ENCODE measurements at places on chromosomes 16 and 17.

DNA sequence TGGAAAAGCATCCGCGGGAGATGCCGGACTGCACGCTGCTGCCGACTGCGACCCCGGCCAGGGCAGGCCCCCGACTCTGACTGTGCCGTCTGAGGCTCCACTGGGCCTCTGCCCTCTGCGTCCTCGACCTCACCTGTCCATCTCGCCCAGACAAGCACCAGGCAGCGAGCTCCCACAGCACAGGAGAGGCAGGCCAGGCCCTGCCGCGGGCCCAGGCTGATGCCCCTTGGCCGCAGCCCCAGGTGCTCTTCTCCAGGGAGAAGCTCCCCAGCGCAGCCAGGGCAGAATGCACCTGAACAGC is 98.1 kb upstream of the DNAH17 start:
- DNase-seq = no peak

DNA sequence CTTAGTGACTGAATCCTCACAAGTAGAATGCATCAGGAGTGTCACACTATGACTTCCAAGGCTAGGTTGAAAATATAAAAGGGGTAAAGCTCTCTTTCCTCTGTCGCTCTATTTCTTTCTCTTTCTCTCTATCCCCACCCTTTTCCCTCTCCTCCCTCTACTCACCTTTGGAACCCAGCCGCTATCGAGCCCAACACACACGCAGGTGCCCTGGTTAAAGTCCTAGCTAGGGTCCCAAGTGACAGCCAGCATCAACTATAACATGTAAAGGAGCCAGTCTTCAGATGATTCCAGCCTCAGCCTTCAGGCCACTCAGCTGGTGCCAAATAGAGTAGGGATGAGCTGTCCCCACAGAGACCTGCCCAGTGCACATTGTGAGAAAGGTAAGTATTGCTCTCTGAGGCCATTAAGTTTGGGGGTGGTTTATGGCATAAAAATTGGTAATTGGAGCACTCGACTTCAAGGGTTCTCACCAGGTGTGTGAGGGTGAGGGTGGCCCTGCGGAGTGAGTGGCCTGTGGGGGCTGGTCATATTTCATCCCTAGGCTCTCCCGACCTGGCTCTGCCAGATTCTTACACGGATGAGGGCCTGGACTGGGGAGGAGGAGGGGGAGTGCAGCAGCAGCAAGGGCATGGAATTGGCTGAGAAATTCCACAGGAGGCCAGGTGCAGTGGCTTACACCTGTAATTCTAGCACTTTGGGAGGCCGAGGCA is 14.9 kb upstream of the C16orf54 start:
- DNase-seq = no peak

GRCh38 chr16:85709766-85710585 is 21.2 kb upstream of the GINS2 start:
- no peak for DNase-seq

DNA sequence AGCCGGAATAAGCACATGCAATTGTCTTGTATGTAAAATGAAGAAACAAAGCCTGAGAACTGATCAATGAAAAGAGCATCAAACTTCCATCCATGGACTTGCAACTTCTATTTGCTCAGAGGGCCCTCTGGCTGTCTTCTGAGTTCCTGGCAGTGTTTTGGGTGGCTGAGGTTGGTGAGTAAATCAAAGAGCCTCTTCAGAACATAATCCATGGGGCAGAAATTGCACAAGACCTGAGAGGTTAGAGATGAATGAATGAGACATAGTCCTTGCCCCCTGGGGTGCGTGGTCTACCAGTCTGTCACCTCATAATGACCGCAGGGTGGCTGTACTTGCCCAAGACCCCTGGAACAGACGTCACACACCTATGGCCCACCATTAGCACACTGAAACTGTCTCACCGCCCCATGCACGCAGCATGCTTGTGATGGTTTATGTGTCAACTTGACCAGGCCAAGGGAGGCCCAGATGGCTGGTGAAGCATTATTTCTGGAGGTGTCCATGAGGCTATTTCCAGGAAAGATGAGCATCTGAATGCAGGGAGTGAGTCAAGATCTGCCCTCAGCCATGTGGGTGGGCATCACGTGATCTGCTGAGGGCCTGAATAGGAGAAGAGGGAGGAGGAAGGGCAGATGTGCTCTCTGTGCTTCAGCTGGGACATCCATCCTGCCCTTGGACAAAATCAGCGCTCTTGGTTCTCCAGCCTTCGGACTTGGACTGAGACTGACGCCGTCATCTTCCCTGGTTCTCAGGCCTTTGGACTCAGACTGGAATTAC is 8.3 kb downstream of the PIK3R6 start:
- no peak for DNase-seq

DNA sequence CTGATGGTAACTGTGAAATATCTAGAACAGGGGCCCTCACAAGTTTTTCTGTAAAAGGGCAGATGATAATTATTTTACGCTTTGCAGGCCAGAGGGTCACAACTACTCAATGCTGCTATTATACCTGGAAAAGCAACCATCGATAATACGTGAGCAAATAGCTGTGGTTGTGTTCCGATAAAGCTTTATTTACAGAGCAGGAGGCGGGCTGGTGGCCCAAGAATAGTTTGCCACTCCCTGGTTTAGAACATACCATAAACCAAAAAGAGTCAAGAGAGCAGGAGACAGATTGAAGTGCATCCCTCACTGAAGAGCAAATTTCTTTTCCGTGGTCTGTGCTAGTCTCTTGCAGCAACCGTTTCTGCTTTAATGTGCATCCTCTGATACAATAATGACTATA is 77.9 kb upstream of the DYNLRB2 start:
- DNase-seq = no peak

Measured in activated naive CD4-positive, alpha-beta T cell treated with anti-CD3 and anti-CD28 coated beads, Interleukin-2, amount 50 U/mL, for 16 hours (primary cell).